ENCODE measurements at places on chromosomes 6 and 20. TPM values are rescaled to one million over a fixed set of nuclear protein-coding genes. Genes with fewer than 3 reads are reported as not detected.
A peak's percentile ranks its signal among the peaks of the same experiment; 100 is the strongest.

DNA sequence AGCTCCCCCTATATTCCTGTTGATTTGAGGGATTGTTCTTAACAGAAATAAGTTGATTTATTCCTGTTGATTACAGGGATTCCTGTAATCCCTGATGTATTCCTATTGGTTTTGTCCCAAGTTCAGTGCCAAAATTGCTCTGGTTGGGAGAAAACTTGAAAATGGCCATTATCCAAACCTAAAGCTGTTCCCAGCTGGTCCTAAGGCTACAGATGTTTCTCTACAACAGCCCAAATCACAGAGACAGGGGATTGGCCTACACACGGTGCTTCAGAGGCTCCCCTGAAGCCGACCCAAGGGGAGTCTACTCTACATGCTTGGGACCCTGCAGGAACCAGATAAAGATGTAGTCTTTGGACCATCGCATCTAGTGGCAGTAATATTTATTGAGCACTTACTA is 99.0 kb upstream of the AKAP12 start:
- DNase-seq = no peak
- H3K4me1 ChIP-seq = peaks cover 5% of the 10 kb centered on the region
- H3K27me3 ChIP-seq = no peaks in the 10 kb centered on the region
- H3K4me3 ChIP-seq = no peak overlapping the region
- no peak overlapping the region for H3K27ac ChIP-seq

DNA sequence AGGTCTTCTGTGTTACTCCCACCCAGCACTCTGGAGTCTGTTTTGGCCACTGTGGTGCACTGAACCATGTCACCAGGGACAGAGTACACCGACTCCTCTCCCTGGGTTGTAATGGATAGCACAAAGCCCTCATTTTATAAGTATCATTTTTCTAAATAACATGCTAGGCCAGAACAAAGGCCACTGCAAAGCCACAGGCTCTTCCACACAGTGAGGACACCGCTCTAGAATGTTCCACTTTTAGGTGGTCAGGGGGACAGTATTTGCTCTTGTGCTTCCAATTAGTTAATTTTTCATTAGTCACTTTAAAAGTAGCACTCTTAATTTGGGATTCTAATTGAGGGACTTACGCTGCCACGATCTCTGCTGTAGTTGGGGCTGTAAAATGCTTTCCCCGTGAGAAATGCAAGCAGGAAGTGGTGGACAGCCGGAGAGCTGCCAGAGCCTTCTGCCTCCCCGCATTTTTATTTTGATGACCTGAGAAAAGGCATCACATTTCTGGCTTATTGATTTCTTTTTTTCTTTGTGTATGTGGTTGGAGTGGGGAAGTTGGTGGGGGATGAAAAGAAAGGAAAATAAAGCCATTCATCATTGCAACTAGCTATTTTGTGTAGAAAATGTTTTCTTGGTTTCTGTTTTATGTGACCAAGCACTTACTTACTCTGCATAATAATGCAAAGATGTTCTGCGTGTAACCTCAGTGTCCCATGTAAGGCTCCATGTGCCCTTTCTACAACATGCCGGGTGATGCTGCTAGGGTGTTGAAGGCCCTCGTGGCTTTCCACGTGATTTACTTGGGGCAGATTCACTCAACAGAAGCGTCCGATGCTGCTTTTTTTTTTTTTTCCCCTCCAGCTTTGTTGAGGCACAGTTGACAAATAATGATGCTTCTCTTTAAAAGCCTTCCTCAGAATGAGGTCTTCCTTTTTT is 195.9 kb downstream of the SASH1 start:
- H3K36me3 ChIP-seq = peaks cover 54% of the 10 kb centered on the region
- no peak overlapping the region for H3K27ac ChIP-seq
- H3K4me1 ChIP-seq = no peaks in the 10 kb centered on the region
- no peak overlapping the region for H3K4me3 ChIP-seq
- DNase-seq = no peak

DNA sequence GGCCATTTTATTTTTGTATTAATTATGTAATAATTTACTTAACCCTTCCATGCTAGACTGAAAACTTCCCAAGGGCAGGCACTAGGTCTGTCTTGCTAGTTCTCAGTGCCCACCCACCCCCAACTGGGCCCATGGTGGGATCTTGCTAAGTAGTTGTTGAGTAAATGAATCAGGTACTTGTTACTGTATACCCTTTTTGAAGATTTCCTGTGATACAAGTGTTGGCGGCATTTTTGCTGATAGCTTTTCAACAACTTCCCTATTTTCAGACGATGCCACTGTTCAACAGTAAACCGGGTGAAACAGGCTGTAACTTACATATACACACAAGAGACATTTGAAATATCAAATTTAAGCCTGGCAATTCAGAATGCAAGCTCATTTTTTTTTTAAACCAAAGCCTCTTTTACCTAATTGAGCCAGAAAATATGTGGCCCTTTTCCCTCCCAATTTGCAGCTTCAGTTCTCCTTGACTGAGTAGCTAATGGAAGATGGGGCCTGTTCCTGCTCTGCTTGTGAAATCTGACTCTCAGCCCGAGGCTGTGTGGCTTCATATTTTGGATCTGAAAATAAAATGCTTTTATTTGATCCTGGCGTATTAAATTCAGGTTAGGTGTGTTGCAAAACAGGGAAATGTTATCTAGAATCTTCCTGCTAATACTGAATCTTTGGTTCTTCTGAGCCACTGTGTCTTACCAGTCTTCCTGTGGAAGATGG is 288.3 kb downstream of the NRN1 start:
- H3K36me3 ChIP-seq = no peaks in the 10 kb centered on the region
- H3K4me3 ChIP-seq = no peak overlapping the region
- DNase-seq = no peak

GRCh38 chr20:3161316-3162079 is 1.8 kb upstream of the FASTKD5 start:
- DNase-seq = no peak
- no peak overlapping the region for H3K27ac ChIP-seq
- H3K36me3 ChIP-seq = peaks cover 14% of the 10 kb centered on the region
- peaks cover 12% of the 10 kb centered on the region for H3K4me1 ChIP-seq
- no peak overlapping the region for H3K4me3 ChIP-seq

The C20orf204 gene
- total RNA-seq = 1.1 TPM

The PNLDC1 gene
- total RNA-seq = not detected

The PLA2G7 gene
- not detected for total RNA-seq

GRCh38 chr6:114194362-114195026 is 148.3 kb downstream of the HS3ST5 start:
- no peak overlapping the region for H3K27ac ChIP-seq
- H3K4me3 ChIP-seq = no peak overlapping the region
- DNase-seq = peak; percentile 5
- H3K4me1 ChIP-seq = no peaks in the 10 kb centered on the region
- H3K36me3 ChIP-seq = no peaks in the 10 kb centered on the region

DNA sequence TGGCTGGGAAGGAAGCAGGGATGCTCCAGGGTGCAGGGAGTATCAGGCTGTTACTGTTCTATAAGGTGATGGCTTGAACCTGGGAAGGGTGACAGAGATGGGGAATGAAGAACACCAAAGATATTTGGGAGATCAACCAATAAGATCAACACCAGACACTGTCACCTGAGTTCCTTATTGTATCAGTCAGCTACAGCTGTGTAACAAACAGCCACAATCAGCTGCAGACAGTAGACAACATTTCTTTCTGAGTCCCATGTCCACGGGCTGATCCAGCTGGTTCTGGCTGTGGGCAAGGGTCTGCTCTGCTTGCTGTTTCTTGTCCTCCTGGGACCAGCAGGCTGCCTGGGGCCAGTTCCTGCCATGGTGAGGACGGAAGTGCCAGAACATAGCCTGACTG is 31.3 kb upstream of the SLCO4A1 start:
- peaks cover 11% of the 10 kb centered on the region for H3K27me3 ChIP-seq
- no peaks in the 10 kb centered on the region for H3K4me1 ChIP-seq
- H3K27ac ChIP-seq = no peak overlapping the region
- no peaks in the 10 kb centered on the region for H3K36me3 ChIP-seq
- H3K4me3 ChIP-seq = no peak overlapping the region
- DNase-seq = no peak

- no peaks in the 10 kb centered on the region for H3K27me3 ChIP-seq
- no peak overlapping the region for H3K4me3 ChIP-seq
- no peak for DNase-seq
- H3K27ac ChIP-seq = no peak overlapping the region
Measured at GRCh38 chr6:135731116-135731515, 120.4 kb upstream of the PDE7B start.

- H3K27me3 ChIP-seq = no peaks in the 10 kb centered on the region
- H3K4me3 ChIP-seq = no peak overlapping the region
- H3K4me1 ChIP-seq = no peaks in the 10 kb centered on the region
- DNase-seq = peak; percentile 27
- no peak overlapping the region for H3K27ac ChIP-seq
Measured at GRCh38 chr6:148175550-148176188, 167.0 kb upstream of the SASH1 start.

GRCh38 chr6:57469072-57469471 is 151.6 kb downstream of the PRIM2 start:
- no peak for DNase-seq
- no peak overlapping the region for H3K4me3 ChIP-seq
- H3K4me1 ChIP-seq = no peaks in the 10 kb centered on the region
- no peaks in the 10 kb centered on the region for H3K27me3 ChIP-seq

DNA sequence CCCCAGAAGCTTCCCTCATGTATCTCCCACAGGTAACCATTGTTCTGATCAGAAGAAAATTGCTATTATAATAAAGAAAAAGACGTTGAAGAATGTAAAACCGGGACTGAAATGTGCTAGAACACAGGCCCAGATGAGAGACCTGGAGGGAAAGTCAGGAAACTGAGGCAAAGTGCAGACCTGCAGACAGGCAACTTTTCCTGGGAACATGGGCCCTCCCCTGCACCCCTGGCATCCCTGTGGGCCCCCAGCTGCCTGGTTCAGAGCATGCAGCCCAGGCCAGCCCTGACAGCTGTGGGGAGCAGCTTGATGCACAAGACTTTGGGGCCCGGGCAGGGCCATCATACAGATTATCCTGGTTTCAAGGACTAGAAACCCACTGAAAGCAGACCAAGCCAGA is 212.2 kb downstream of the CDC5L start:
- H3K4me3 ChIP-seq = no peak overlapping the region
- no peak for DNase-seq
- no peaks in the 10 kb centered on the region for H3K4me1 ChIP-seq
- no peaks in the 10 kb centered on the region for H3K27me3 ChIP-seq
- H3K36me3 ChIP-seq = no peaks in the 10 kb centered on the region
- H3K27ac ChIP-seq = no peak overlapping the region

- peaks cover 24% of the 10 kb centered on the region for H3K4me1 ChIP-seq
- H3K27me3 ChIP-seq = no peaks in the 10 kb centered on the region
- H3K4me3 ChIP-seq = no peak overlapping the region
- H3K36me3 ChIP-seq = peaks cover 39% of the 10 kb centered on the region
Measured at GRCh38 chr6:42125231-42125630, 17.2 kb downstream of the C6orf132 start.

GRCh38 chr6:7254980-7255835 is 57.8 kb downstream of the SSR1 start:
- H3K4me1 ChIP-seq = peaks cover 9% of the 10 kb centered on the region
- peaks cover 22% of the 10 kb centered on the region for H3K36me3 ChIP-seq
- DNase-seq = no peak
- no peak overlapping the region for H3K27ac ChIP-seq
- no peaks in the 10 kb centered on the region for H3K27me3 ChIP-seq
- no peak overlapping the region for H3K4me3 ChIP-seq

GRCh38 chr6:117591405-117591804 is 10.9 kb downstream of the GOPC start:
- DNase-seq = no peak
- no peaks in the 10 kb centered on the region for H3K27me3 ChIP-seq
- peak overlapping the region; percentile 11 for H3K27ac ChIP-seq
- peaks cover 29% of the 10 kb centered on the region for H3K36me3 ChIP-seq
- no peak overlapping the region for H3K4me3 ChIP-seq
- H3K4me1 ChIP-seq = peaks cover 11% of the 10 kb centered on the region

The SIGLEC1 gene
- not detected for total RNA-seq

The MAFB gene
- 15.9 TPM for total RNA-seq

The FAM50B gene
- 4.0 TPM for total RNA-seq

DNA sequence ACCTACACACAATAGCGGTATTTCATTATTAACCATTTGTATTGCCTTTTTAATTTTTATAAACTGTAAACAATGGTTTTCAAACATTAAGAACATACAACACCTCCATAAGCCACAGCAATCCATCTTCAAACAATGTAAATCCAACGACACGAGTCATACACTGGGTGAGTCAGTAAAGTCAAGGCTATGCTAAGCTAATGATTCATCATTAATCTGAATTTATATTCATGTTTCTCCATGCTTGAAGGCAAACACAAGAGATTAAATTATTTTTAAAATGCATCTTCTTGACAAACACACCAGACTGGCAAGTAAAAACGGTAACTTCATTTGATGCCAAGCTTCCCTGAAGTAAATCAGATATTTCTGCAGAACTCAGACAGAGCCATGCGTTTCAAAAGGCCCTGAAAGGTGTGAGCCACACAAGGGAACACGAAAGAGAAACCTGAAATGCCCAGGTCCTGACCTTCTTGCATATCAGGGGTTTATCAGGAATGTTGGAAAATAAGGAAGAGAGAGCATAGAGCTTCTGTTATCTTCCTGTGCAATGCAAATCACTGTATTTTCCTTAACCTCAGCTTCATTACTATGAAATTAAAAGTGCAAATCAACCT is 162.5 kb downstream of the ALDH8A1 start:
- no peak overlapping the region for H3K4me3 ChIP-seq
- H3K27me3 ChIP-seq = no peaks in the 10 kb centered on the region
- H3K36me3 ChIP-seq = no peaks in the 10 kb centered on the region

The SMOC2 gene
- not detected for total RNA-seq

- no peaks in the 10 kb centered on the region for H3K36me3 ChIP-seq
- H3K27me3 ChIP-seq = no peaks in the 10 kb centered on the region
- no peak overlapping the region for H3K27ac ChIP-seq
- no peaks in the 10 kb centered on the region for H3K4me1 ChIP-seq
- DNase-seq = no peak
- H3K4me3 ChIP-seq = no peak overlapping the region
Measured at GRCh38 chr6:40247516-40248115, 313.4 kb upstream of the MOCS1 start.

The GMPR gene
- 3.0 TPM for total RNA-seq

- H3K36me3 ChIP-seq = no peaks in the 10 kb centered on the region
- no peak overlapping the region for H3K27ac ChIP-seq
- DNase-seq = peak; percentile 33
- no peaks in the 10 kb centered on the region for H3K27me3 ChIP-seq
- peaks cover 6% of the 10 kb centered on the region for H3K4me1 ChIP-seq
- H3K4me3 ChIP-seq = no peak overlapping the region
Measured at GRCh38 chr20:20894753-20895152, 182.3 kb upstream of the RALGAPA2 start.

The PLAGL1 gene
- 52.1 TPM for total RNA-seq

GRCh38 chr6:67640484-67640883 is 994.6 kb upstream of the ADGRB3 start:
- no peaks in the 10 kb centered on the region for H3K27me3 ChIP-seq
- no peak overlapping the region for H3K4me3 ChIP-seq
- H3K4me1 ChIP-seq = peaks cover 6% of the 10 kb centered on the region
- no peak for DNase-seq
- H3K36me3 ChIP-seq = no peaks in the 10 kb centered on the region

The FAXC gene
- total RNA-seq = 2.3 TPM

- no peaks in the 10 kb centered on the region for H3K4me1 ChIP-seq
- H3K27ac ChIP-seq = no peak overlapping the region
- peaks cover 50% of the 10 kb centered on the region for H3K36me3 ChIP-seq
- no peaks in the 10 kb centered on the region for H3K27me3 ChIP-seq
Measured at GRCh38 chr20:31803552-31804291, 15.4 kb upstream of the MYLK2 start.

The MRPS18A gene
- total RNA-seq = 79.5 TPM

The CST11 gene
- total RNA-seq = not detected
